ENCODE measurements at places on chromosomes 1 and 21.

- no peak for DNase-seq
These were observed 2.3 kb downstream of the PLA2G2F start for GRCh38 chr1:20141466-20141865.

DNA sequence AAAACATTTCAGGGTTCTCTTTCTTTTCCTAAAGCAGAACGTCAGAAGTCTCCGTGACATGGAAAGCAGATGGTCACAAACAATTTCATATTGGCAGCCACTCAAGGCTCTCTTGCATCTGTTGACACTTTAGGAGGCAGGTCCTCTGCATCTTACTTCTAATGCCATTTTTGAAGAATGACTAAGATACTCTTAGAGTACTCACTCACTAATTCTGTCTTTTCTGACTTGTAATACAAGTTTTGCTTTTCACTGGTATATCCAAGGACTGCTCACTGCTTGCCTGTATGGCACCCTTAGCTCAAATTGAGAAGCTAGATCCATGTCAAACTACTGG lies 68.3 kb downstream of the PRRX1 start:
- peak; percentile 55 for DNase-seq

DNA sequence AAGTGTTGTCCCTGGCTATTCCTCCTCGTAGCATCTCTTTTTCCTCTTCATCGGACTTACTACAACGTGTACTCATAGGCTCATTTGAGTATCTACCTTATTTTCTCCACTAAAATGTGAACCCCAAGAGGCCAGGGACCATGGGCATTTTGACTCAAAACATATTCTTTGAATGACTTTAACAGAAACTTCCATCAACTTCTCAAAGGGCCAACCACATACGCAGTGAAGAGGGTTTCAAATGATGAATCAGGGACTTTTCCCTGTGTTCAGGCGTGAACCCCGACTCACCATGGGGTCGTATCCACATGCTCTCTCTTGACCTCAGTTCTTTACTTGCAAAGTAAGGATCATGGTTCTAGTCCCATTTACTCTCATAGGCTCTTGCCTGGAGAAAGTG lies 20.2 kb upstream of the GPR137B start:
- DNase-seq = no peak

DNA sequence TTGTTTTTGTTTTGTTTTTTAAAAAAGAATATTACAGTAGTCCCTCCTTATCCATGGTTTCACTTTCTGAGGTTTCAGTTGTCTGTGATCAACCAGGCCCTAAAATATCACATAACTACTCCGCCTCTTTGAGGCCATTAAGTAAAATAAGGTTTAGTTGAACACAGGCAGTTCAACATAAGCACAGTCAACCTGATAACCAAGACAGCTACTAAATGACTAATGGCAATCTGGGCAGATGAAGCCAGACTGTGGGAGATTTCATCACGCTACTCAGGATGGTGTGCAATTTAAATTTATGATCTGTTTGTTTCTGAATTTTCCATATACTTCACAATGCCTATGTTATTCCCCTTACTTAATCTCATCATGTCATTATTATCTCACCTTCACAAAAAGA lies 30.1 kb downstream of the LDLRAD1 start:
- DNase-seq = no peak

DNA sequence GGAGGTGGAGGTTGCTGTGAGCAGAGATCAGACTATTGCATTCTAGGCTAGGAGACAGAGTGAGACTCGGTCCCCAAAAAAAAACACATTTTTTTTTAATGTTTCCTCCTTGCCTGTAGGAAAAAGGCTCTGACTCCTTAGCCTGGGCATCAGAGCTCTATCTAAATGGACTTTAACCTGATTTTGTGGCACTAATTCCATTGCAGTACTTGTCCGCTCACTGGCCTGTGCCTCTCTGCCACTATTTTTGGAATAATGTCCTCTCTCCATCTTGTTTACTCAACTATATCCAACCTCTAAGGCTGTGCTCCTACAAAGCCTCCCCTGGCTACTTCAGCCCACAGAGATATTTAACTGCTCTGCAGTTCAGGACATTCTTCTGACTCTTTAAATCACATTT lies 26.5 kb downstream of the METTL18 start:
- DNase-seq = no peak
